ENCODE measurements at places on chromosomes 4 and X. TPM values are rescaled to one million over a fixed set of nuclear protein-coding genes. Genes with fewer than 3 reads are reported as not detected.

The NPNT gene
- total RNA-seq = not detected

The PRKX gene
- 24.3 TPM for total RNA-seq

The MAP7D3 gene
- total RNA-seq = 12.2 TPM

The AFF2 gene
- 3.4 TPM for total RNA-seq

The SNCA gene
- 2.2 TPM for total RNA-seq

The DUSP9 gene
- total RNA-seq = not detected

The NLGN3 gene
- 0.67 TPM for total RNA-seq

The FMR1NB gene
- not detected for total RNA-seq

The KIAA1210 gene
- total RNA-seq = not detected

The MAGEA9B gene
- not detected for total RNA-seq

The RAB40AL gene
- 0.73 TPM for total RNA-seq

The IL13RA2 gene
- not detected for total RNA-seq

The PNMA6A gene
- total RNA-seq = 0.38 TPM

The ANKRD50 gene
- total RNA-seq = 0.61 TPM

The CDKL5 gene
- 3.7 TPM for total RNA-seq

The MAGED4 gene
- 5.1 TPM for total RNA-seq

The ZCCHC12 gene
- not detected for total RNA-seq

The MND1 gene
- total RNA-seq = 0.27 TPM

The SSX1 gene
- not detected for total RNA-seq

The SSX3 gene
- not detected for total RNA-seq

The ARAF gene
- total RNA-seq = 108 TPM

The SPANXD gene
- not detected for total RNA-seq

The TMPRSS11F gene
- total RNA-seq = not detected

The SPIN2A gene
- 1.2 TPM for total RNA-seq

The MSANTD1 gene
- total RNA-seq = 3.4 TPM

The PLRG1 gene
- 110 TPM for total RNA-seq

The BMX gene
- total RNA-seq = not detected

The RTL3 gene
- not detected for total RNA-seq

All from activated B cell treated with CpG ODN at 0.5 μM for 24 hours (primary cell).